ENCODE measurements at places on chromosomes 7 and 10.

DNA sequence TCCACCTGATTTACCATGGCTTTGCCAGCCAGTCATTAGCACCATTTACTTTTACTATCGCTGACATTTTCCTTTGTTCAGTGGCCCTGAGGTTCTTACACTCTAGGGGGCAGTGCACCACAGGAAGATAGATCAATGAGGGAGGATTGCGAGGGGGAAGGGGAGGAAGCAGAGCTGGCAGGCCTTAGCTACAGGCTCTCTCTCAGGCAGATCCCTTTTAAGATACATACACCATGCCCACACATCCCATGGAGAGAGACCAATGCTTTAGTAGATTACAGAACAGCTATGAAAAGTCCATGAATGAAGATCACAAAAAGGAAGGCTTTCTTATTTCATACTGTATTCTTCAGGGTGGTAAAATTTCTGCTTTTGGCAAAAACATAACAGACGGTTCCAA, 47.4 kb downstream of the DENND11 start:
- peak; percentile 88 for DNase-seq

- no peak for DNase-seq
These were observed 29.3 kb upstream of the RNF32 start for GRCh38 chr7:156611014-156612010.

- no peak for DNase-seq
These were observed 236.3 kb downstream of the HTR7 start for GRCh38 chr10:90621577-90621976.

DNA sequence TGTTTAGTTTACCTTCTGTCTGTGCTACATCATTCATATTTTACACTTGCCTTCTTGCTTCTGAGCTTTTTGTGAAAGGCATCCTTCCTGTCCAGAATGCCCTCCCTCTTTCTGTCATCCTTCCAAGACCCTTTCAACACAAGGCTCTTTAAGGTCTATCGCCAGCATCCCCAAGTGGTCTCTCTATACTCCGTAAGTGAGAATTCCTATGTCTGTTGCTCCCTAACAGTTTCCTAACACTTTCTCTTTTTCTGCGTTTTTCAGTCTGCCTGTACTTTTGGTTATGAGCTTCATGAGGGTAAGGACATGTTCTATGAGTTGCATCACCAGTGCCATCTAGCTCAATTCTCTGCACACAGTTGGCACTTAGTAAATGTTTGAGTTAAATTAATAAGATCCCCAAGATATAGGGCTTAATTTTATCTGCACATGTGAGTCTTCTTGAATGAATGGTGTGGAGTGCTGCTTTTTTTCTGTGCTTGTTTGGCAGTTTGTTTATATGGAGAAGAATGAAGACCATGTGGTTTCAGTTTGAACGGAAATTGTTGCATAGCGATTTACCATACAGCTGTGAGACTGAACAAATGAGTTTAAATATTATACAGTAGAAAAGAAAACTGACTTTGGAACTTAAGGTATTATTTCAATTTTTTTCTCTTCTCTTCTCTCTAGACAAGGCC, 29.4 kb downstream of the RABGEF1 start:
- DNase-seq: no peak

GRCh38 chr10:14838582-14839304, 637 bp downstream of the HSPA14 start:
- DNase-seq: no peak

Data from NCI-H1694 treated with DMSO at 0.1 percent for 48 hours (cell line).